ENCODE measurements at places on chromosomes 4 and X.

GRCh38 chrX:134607523-134607922, 50.7 kb downstream of the PLAC1 start:
- DNase-seq = no peak

DNA sequence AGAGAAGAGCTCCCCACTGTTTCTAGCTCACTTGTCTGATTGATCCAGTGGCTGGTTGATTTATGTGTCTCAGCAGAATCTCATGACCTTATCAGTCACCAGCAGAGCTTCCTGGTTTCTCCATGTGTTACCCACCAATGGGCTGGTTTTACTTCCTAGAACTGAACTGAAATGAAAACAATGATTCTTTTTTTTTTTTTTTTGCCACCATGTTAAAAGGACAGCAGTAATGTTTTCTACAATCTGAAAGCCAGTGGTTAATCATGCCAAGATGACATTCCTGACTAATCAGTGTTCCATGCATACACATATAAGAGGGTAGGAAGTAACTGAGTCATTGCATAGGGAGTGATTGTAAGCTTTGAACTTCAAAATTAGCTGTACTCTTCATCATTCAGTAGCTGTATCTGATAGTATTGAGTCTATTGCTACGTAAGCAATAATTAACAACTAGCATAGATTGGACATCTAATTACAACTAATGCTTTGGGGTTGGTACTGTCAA, 67.7 kb downstream of the SLC4A4 start:
- no peak for DNase-seq

DNA sequence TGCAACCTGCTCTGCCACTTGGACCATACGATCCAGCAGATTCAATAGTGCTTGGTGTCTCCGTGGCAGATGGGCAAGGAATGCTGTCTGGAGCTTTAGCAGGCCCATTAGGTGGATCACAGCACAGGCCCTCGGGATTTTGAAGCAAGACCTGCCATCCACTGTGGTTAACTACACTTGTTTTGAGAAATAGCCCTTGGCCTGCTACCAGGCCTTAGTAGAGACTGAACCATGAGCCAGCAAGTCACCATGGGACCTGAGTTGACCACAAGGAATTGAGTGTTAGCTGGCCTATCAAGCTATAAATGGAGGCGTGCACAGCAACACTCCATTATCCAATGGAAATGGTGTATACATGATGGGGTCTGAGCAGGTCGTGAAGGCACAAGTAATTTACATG, 14.5 kb upstream of the LDB2 start:
- no peak for DNase-seq

DNA sequence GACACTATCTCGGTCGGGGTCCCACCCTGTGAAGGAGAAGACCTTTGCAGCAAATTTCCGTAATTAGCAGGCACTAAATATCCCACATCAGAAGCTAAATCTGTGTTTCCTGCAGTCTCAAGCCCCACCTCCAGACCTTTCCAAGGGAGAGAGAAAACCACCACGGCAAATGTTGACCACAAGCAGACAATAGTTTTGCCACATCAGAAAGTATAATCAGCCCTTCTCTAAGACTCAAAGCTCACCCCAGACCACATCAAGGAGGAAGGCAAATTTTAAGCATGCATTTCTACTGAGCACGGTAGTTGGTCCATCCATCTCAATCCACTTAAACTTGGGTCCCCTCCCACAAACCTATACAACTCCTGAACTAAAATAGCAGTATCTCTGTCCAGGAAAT, 398.5 kb downstream of the GPM6A start:
- DNase-seq = no peak

- DNase-seq = no peak
Observed at GRCh38 chrX:109987884-109988283, 15.0 kb upstream of the TMEM164 start.

Measured in cerebellar nuclear complex (tissue), 1 donor.